ENCODE measurements at places on chromosomes 1 and 21.

- peak; percentile 87 for DNase-seq
These were observed 1.0 kb downstream of the SLC35D1 start for GRCh38 chr1:67052741-67053534.

DNA sequence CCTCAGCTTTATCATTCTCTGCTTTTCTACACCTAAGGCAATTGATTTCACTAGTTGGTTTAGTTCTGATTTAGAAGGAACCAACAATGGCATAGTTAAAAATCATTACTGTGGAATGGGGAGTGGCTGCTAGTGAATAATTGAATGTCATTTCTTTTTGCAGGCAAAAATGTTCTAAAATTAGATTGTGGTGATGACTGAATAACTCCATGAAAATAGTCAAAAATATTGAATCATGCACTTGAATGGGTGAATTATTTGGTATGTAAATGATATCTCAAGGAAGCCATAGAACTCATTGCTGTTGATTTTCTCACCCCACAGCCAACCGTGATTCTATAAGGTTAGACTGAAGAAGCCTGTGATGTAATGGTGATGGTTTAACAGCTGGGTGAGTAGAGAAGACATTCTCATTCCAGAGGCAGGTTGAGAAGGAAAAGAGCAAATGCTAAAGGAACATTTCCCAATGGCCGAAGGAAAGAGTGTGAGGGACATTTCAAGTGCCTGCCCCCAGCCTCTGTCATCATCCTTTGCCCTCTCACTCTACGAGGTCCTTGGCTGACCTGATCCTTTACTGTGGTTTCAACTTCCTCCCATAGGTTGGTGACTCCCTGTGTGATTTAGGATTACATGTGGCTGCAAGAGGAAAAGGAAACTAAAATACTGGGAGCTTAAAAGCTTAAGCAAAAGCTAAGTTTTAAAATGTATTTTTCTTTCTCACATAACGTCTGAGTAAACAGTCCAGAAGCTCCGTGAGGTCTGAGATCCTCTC lies 12.5 kb downstream of the OVAAL start:
- DNase-seq: no peak

GRCh38 chr1:1981142-1981500 lies 22.5 kb downstream of the CFAP74 start:
- no peak for DNase-seq

GRCh38 chr1:10541286-10541685 lies 66.5 kb downstream of the PEX14 start:
- DNase-seq: no peak

DNA sequence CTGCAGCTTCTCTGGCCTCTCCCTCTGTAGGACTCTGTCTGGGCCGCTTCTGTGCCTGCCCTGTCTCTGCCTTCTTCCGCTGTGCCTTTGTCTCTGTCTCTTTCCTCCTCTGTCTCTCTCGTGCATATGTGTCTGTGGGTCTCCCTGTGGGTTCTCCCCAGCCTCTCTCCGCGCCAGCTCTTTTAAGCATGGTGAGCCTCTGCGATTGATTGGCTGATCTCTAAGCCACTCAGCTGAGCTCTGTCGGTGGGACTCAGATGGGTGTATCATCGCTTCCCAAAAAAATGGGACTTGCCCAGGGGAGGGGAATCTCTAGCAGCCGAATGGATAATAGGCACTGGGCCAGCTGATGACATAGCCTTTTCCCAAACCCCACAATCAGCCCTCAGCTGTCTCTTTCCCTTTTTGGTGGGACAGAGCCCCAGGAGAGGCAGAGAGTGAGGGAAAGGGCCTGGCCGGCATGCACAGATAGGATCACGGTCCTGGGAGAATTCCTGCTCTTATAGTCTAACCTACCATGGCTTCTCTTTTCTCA lies at the start of gene ADAMTS4:
TSS of gene ADAMTS4 (minus strand) at position 158 of the 535 bp plus-strand sequence. CDS start 427 bp downstream, outside the sequence.
- DNase-seq: no peak

GRCh38 chr1:29620631-29621030 lies 384.3 kb downstream of the PTPRU start:
- peak; percentile 16 for DNase-seq

GRCh38 chr21:45306832-45307571 lies 19.3 kb upstream of the POFUT2 start:
- DNase-seq: peak; percentile 98

- DNase-seq: peak; percentile 95
These were observed 23.2 kb downstream of the MYBPH start for GRCh38 chr1:203152158-203153034.

- DNase-seq: no peak
These were observed 83.5 kb upstream of the GREM2 start for GRCh38 chr1:240695416-240695815.

DNA sequence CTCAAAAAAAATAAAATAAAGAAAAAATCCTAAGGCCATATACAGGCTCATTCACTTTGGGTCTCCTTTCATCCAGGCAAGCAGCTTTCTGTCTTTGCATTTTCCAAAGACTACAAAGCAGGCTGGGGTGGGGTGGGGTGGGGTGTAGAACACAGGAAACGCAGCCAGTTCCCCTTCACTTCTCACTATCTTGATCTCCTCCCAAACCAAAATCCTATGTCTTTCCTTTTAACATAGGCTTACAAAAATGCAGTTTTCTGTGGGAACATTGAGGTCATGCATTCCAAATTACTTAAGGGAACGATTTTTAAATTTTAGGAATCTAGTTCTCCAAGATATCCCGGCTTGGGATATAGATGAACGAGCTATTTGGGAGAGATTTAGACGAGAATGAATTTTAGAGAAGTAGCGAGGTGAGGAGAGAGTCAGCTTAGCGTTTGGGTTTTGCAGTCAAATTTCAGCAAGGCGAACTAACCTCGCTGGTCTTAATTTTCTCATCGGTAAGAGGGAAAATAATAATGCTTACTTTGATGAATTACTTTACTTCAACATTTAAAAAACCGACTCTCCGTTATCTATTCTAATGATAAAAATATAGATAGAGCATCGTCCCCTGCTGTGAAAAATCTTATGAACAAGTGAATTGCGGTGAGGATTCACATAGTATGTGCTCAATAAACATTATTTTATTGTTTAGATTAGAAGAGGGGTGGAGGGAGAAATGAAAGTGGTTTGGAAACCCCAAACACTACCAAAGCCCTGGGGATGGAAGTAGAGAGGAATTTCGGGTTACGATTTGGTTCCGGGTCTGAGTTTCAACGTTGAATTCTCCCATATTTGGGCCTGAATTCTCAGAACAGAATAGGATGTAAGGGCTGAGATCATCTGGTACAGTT lies 735 bp upstream of the STX12 start:
- DNase-seq: no peak

DNA sequence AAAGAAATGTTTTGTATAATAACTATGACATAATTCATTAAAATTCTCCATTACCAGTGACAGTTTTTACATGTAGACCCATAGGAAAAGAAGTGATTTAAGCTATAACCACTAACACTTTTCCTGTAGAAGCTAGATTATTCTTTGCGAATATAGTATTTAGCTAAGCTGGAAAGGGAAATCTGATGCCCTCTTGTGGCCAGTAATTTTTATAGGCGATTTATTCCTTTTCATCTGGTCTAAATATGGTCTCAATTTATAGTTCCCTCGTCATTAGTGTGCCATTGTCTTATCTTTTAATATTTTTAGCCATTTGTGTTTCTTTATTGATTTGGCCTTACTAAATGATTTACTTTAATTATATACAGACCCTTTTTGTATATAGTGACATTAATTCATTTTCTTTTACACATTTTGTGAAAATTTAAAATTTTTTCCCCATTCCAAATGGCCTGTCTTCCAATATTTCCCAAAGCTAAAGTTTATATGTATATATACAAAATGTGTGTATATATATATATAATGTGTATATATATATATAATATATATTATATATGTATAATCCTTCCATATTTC lies 26.7 kb downstream of the BTG3 start:
- DNase-seq: no peak

GRCh38 chr1:106972074-106972473 lies 84.4 kb upstream of the PRMT6 start:
- DNase-seq: no peak

GRCh38 chr1:147648933-147649332 lies 21.4 kb downstream of the ACP6 start:
- DNase-seq: no peak

GRCh38 chr1:248861616-248862015 lies 2.7 kb upstream of the ZNF692 start:
- no peak for DNase-seq

GRCh38 chr21:46562472-46562871 lies 42.4 kb downstream of the S100B start:
- DNase-seq: no peak

DNA sequence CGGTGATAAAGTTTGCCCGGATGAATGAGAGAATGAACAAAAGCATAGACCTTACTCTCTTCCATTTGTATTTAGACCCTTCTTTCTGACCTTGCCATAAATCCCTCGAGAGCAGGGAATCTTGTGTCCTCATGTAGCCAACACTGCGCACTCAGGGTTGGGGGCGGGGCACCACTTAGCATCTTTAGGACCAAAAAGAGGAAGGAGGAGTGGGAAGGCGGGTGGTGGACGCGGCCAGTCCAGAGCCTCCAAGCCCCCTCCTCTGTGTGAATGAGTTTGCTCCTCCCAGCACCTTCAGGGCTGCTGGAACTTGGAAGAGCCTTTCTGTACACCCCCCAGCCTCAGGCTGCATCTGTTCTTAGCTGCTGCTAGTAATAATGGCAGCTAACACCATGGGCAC lies 141.9 kb upstream of the TMEM51 start:
- no peak for DNase-seq

- peak; percentile 24 for DNase-seq
These were observed 165.8 kb upstream of the CAMK1G start for GRCh38 chr1:209417761-209418160.

GRCh38 chr1:16257968-16258367 lies 21.0 kb upstream of the CPLANE2 start:
- no peak for DNase-seq

DNA sequence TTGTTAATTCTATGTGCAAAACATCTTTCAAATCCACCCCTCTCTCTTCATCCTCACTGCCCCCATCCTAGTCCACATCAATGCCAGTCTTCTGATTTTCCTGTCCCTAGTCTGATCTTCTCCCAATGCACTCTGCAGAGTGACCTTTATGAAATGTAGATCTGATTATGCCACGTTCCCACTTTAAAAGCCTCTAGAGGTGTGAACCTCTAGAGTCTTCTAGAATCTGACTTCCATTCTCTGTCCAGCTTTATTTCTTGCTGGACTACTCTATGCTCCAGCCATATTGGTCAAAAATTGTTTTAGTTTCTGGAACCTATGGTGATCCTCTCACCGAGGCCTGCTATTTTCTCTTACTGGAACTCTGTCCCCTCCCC lies 32.5 kb downstream of the ZNF648 start:
- DNase-seq: no peak

DNA sequence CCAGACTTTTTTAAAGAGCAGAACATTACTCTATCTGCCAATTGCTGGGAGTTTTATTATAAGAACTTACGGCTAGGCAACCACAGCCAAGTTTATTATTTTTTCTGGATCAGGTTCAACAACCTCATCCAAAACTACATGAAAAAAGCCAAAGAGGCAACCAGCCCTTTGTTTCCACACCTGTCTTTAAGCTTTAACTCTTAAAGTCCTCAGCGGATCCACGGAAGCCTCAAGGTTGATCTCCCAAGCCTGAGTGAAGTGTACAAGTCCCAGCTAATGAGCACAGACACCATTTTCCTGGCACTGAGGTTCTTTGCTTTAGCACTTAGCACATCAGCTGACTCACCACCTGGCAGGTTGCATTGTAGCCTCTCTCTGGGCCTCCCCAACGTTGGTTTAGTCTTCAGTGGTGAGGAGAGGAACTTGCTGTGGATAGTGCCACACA lies 143.1 kb downstream of the TGFBR3 start:
- no peak for DNase-seq

DNA sequence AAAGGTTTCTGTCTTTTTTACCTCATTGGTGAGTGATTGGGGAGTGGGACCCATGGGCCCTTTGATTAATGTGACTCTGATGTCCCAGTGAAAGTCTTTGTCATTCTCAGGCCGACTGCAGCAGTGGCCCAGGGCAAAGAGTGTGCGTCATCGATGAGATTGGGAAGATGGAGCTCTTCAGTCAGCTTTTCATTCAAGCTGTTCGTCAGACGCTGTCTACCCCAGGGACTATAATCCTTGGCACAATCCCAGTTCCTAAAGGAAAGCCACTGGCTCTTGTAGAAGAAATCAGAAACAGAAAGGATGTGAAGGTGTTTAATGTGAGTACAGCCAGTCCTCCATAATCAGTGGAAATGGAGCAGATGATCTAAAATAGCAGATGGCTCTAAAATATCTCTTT lies 19.4 kb downstream of the NTPCR start:
- peak; percentile 10 for DNase-seq
